ENCODE measurements at places on chromosomes 5 and 9.

- no peak for DNase-seq
These were observed 122.4 kb upstream of the C6 start for GRCh38 chr5:41335596-41336181.

- no peak for DNase-seq
These were observed 335.9 kb upstream of the ISL1 start for GRCh38 chr5:51047369-51047768.

- no peak for DNase-seq
These were observed 18.3 kb downstream of the PDGFRB start for GRCh38 chr5:150137168-150137957.

DNA sequence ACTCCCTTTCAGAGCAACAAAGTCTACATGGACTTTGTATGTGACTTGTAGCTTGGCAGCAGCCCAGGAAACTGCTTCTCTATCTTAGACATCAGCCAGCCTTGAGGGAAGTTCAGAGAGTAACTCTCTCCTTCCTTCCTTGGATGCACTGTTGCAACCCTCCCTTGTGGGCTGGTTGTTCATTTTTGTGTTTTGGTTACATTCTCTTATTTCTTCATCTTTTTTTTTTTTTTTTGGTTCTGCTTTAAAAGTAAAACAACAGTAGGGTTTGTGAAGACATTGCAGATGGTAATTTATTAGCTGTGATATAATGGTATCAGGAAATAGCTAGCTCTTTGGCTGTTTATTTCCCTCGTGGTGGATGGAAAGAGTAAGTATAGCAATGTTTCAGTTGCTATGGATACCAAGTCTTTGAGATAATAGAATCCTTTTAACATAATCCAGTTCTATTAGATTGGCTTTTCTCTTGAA is 97.9 kb upstream of the MAMDC2 start:
- DNase-seq: no peak

DNA sequence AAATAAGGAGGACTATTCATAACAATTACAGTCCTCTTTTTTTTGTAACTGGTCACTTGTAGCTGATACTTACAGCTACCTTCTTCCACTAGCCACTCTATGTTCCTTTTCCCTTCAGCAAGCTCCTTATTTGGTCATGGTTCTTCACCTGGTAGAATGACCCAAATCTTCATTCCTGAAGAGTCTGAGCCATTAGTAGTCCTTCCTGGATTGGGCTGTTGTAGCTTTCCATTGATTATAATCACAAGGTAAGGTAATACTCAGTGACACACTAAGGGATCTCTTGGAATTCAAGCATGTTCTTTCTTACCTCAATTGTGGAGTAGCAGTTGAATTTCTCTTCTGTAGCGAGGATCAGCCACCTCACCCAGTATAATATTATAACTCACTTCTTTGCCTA is 25.5 kb upstream of the ITGA2 start:
- DNase-seq: no peak

GRCh38 chr5:126682856-126683255 is 82.1 kb downstream of the PHAX start:
- DNase-seq: no peak

- no peak for DNase-seq
These were observed 211.3 kb downstream of the ARHGAP26 start for GRCh38 chr5:142981475-142981874.

GRCh38 chr5:172380301-172380986 is 73.9 kb downstream of the SH3PXD2B start:
- no peak for DNase-seq

All from T-helper 1 cell (primary cell).